ENCODE measurements at places on chromosomes 1 and 21.

DNA sequence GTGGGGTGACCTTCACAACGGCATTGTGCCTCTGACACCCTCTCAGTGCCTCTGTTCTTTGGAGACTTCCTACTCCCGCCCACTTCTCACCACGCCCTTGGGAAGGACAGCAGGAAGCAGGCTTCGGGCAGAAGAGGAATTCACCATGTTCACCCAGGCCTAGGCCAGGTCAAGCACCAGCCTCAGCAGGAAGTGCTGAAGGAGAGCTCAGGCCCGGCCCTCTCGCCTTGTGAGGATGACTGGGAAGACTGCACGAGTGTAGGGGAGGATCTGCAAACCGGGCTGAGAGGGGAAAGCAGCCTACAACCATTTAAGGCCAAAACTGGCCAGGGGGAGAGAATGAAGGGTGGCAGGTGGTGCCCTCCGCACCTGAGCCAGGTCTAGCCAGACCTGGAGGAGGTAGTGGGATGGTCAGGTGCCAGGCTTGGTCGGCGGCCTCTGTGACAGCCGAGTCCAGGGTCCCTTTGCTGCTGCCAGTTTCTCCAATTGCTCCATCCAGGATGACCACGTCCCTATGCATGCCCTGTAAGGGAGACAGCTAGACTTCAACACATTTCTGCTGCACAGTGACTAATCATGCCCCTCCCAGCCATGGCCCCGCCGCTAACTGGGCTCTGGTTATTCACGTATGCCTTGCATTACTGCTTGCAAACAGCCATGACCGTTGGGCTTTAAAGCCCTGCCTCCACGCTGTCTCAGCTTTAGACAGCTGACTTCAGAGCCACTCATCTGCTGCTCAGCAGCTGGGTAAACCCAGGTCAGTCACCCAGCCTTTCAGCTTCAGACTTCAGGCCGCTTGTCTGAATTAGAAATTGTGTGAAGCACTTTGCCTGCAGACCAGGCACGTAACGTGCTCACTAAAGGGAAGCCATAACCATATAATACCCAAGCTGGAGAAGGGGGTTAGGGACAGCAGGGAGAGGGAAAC, 8.9 kb downstream of the MRTO4 start:
- no peak for DNase-seq

- no peak for DNase-seq
Measured at GRCh38 chr1:48251323-48251722, 28.8 kb downstream of the SLC5A9 start.

DNA sequence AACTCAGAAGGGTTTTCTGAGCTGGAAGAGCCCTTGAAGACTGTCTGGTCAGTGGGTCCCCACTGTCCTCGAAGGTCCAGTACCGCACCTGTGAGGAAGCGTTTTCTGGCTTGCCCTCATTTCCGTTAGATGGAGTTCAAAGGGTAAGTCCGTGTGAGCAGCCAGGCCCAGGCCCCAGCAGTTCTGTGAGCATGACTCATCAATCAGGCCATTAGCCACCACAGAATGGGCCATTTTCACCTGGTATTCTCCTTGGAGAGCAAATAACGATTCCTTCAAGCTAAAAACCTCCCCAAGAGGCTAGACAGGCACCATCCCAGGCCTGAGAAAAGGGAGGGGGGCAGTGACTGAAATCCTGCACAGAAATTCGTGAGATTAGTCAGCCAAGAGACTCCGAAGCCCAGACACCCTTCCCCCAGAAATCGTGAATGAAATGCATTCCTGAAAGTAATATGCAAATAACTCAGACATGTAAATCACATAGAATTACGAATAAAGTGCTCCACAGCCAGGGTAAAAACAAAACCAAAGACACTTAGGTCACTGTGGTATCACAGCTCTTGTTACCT, 66.0 kb downstream of the BCAR3 start:
- no peak for DNase-seq

DNA sequence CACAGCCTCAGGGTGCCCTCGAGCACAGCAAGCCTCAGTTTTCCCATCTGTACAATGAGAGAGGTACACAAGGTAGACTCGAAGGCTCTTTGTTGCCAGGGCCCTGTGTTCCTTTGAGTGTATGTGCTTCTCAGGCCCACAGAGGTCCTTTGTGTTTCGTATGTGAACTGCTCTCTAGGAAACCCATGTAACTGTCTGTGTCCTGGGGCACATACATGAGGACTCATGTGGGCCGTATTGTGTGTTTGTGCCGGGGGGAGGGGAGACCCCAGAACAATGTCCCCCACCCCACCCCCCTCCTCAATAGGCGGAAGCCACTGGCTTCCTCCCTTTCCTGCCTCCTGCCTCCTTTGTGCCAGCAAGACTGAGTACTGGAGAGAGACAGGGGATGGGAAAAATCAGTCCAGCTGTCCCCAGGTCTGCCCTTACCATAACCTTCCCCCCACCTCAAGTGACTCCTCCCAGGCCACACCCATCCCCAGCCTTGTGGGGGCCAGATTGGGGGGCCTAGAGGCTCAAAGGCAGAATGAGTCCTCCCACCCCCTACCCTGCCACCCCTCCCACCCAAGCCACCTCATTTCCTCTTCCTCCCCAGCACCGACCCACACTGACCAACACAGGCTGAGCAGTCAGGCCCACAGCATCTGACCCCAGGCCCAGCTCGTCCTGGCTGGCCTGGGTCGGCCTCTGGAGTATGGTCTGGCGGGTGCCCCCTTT, at the start of gene TIE1:
TIE1 (plus strand) TSS at position 605 of the 717 bp plus-strand sequence; CDS start at position 695, 90 bp downstream.
- no peak for DNase-seq

DNA sequence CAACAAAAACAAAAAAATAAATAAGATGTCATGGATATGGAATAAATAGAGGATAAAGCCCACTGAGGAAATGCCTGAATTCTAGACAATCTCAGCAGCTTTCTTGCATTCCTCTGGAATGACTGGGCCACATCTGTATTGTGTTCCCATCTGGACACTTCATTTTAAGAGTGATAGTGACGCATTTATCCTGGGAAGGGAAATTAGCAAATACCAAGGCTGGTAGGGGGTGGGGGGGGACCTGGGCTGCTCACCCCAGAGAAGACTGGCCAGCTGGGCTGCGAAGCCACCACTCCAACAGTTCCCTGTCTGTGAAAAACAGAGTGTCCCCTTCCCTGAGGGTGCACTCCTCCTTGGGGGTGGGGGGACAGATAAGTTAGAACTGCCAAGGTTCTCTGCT, 106.3 kb downstream of the HIVEP3 start:
- no peak for DNase-seq

DNA sequence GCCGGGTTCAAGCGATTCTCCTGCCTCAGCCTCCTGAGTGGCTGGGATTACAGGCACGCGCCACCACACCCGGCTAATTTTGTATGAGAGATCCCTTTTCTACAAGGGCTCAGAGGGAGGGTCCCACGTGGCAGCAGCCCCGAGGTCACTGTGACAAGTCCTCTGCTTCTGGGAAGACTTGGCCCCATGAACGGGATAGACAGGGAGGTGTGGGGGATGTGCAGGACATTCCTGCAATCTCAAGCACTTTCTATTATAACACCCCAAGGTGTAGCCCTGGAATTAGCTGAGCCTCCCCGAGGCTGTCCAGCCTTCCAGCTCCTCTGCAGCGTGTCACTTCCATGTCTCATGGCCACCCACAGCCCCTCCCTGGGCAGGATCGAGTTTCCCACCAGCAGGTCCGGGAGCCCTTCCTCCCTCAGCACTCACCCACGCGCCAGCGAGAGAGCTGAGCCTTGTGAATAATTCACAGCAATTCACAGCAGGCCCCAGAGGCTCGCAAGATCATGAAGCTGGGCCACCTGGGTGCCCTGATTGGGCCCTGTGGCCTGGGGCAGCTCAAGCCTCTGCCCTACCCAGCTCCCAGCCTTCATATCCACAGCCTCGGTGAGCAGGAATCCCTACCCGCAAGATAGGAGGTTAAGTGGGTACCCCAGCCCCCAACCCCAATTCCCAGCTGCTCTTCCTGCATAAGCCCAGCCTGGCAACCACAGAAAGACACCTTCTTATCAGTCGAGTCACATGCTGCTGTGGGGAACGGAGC, 22.8 kb upstream of the RNU1-4 start:
- peak; percentile 86 for DNase-seq

GRCh38 chr1:150720703-150721102, at the start of gene HORMAD1:
Gene HORMAD1 (minus strand): TSS chr1:150720895. CDS start chr1:150719505, 1,390 bp downstream.
- no peak for DNase-seq

DNA sequence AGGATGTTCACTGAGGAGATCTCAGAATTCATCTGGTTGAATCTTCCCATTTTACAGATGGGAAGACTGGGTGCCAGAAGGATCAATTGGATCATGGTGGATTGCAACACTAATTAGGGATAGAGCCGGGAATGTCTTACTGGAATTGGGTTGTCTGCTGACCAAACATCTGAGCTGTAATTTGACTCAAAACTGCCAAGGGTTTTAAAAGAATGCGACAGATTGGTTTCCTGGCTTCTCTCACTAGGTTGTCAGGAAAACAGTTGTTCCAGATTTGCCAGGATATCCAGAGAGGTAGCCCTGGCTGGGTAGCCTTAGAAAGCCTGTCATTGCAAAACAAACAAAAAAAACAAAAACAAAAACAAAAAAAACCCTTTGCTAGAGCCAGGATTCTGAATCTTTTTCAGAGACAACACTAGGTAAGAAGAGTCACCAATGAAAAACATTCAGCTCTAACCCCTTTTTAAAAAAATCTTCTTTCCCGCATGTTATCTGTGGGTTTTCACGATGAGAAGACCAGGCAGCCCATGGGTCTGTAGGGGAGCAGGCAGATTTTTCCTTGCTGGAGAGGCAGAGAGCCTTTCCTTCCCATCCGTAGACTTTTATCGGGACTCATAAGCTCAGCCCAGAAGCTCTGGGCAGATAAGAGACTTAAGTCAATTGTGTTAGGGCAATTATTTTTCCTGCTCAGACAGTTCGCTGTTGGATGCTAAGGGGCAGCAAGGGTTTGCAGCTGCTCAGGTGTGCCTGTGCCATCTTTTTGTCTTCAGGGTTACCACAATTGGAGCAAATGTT, 418.9 kb downstream of the PRDM2 start:
- no peak for DNase-seq

GRCh38 chr1:237799762-237800474, 90.8 kb downstream of the ZP4 start:
- DNase-seq: peak; percentile 94

DNA sequence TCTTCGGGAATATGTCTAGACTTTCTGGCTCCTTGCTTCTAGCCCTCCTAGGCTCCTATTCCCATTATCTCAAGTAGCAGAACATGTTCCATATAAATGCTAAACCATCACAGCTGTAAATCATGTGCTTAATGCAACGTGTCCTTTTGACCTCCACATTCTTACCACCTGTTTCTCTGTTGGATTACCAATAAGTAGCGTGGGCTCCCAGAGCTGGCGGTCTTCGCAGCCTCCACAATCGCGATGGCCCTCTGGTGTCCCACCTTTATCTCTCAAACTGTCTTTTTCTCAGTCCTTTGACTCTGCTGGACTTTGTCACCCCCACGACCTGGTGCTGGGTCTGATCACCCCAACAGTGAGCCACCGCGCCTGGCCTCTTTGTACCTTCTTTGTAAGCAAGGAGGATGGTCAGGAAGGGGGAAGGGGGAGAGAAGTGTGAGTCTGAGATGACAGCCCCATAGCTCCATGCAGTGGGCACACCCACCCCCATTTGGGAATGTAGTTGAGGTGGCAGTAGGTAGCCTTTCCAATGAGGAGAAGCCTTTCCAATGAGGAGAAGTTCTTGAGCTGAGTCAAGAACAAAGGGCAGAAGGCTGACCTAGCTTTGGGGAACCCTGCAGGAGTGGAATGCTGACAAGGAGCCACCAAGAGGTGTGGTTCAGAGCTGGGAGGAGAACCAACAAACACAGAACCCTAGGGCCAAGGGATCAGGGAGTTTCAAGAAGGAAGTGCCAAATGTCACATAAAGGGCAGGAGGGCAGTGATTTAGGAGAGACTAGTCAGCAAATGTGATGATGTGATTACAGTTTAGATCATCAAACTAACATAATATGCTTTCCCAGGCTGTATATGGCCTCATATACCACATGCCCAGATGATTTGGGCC, 14.2 kb downstream of the TRAF5 start:
- DNase-seq: no peak

DNA sequence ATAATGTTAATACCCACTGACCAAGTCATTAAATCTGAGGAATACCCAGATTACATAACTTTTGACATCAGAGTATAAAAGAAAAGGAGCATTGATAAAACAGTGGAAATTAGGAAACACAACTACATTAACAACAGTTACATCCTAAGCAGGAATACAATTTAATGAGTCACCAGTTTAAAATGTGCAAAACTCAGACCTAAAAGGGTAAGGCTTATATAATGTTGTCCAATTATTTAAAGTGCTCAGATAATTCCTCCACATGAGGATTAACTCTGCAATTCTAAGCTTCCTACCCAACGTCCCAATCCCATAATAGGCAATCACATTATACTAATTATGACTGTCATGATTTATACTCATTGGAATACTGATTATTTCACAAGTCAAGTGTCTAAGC, 50.5 kb downstream of the ABL2 start:
- no peak for DNase-seq

DNA sequence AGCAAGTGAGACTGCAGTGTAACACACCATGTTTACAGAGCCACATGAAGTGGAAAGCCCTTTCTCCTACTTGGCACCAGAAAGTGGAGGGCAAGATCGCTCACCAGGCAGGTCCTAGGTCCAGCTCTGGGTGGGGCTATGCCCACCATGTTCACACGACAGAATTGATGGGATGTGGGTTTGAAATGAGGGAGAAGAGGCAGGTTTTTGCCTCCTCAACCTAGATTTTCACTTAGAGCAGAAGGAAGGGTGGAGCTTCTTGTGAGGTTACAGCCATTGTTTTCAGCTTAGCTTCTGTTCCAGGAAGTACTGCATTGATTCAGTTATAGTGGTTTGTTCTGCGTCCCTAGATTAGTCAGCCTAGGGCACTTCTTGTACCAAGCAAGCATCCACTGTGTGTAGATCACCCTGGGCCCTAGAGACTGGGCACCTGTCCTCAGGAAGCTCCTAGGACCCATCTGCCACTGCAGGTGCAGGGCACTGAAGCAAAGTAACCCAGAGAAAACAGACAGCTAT, 2.3 kb downstream of the CD53 start:
- DNase-seq: peak; percentile 84

DNA sequence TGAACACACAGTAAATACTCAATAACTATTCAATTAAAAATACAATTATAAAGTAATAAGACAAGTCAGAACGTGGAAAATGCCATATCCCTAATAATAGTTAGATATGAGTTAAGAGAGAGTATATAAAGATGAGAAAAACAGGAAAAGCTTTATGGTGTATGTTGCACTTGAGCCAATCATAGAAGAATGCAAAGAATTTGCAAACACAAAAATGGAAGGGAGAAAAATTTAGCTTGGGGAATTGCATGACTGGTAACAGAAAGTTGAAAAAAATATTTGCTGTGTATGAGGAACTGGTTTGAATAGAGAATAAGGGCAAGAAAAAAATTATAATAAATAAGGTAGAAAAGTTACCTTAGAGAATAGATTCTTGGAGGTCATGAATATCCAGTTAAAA, 739.6 kb upstream of the CXADR start:
- no peak for DNase-seq

DNA sequence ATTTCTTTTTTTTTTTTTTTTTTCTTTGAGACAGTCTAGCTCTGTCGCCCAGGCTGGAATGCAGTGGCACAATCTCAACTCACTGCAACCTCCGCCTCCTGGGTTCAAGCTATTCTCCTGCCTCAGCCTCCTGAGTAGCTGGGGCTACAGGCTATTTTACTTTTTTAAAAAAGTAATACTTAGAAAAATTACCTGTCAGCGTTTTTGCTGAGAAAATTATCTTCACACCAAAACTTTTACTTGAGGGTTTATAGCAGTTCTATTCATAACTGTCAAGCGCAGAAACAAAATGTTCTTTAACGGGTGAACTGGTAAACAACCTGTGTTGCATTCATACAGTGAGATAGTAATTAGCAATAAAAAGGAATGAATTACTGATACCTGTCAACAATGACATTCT, 1.5 kb upstream of the SLC25A24 start:
- DNase-seq: no peak

- peak; percentile 87 for DNase-seq
Measured at GRCh38 chr1:247331172-247331524, 519 bp downstream of the ZNF496 start.

All from OCI-M1 (cell line).